Neuronal stem cell (in vitro differentiated cells): ENCODE measurements at places on chromosomes 6 and 20.

DNA sequence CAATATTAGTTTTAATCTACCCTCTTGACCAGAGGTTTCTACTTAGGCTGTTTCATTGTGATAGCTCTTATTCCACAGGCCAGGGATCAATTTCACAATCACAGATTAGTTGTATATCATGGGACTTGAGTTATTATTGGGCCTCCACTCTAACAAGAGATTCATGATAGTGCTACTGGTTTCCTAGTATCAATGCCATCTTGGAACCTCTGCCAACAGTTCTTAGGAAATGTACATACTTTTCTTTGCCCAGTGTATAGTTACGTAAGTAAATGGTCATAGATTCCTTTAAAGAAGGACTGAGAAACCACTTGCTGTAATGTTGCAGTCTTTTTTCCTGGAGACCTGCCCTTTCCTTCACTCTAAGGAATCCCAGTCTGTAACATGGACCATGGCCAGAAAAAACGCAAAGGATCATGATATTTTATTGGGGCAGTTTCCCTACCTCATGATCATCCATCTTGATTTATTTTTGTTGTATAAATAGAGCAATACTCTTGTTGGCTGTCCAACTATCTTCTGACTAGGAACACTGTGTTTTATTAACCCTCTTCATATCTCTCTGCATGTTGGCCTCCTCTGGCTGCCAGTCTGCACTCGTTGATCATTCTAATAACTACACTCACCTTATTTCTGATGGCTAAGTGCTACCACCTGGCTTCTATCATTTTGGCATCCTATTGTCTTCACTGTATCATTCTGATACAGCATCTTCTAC is 38.0 kb upstream of the VGLL2 start:
- DNase-seq = no peak

DNA sequence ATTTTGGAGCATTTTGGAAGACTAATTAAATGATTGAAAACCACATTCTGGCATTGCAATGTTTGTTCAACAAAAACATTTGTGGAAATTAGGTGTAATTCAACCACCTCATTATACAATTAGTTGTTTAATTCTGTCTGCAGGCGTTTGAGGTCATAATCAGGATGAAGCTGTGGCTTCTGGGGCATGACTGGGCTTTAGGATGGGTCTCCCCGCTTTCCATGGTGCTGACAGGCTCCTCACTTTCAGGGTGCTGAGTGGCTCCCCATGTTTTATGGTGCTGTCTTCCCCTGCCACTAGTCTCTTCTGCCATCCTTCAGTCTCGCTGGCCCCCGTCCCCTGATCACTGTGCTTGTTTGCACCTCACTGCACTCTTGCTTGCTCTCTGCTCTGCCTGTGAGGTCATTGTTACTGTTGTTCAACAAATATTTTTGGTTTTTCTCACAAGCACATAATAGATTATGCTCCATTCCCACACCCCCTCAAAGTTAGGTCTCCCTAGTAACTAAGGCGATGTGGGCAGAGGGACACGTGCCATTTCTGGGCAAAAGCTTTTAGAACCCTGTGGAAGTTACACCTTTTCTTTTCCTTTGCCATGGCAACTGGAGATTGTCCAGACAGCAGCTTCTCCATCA is 25.4 kb upstream of the ZNF831 start:
- no peak for DNase-seq

GRCh38 chr6:42269553-42269952 is 51.9 kb upstream of the MRPS10 start:
- DNase-seq = no peak

DNA sequence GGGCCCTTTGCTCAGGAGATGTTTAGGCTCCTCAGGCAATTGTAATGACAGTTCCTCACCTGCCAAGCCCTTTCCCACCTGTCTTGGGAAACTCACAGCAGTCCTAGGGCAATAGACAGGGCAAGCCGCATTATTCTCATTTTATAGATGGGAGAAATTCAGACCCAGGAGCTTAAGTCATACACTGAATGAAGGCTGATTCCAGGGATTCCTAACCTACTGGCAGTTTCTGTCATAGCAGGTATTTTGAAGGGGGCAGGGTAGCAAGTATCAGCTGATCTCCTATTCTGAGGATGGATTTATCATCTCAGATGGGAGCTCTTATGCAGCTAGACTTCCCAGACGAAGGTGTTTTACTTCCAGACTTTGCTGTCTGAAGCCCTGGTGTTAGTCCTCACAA is 61.4 kb upstream of the MYL9 start:
- no peak for DNase-seq

- peak; percentile 98 for DNase-seq
These were observed 2.1 kb downstream of the SOX12 start for GRCh38 chr20:327186-328026.

- peak; percentile 20 for DNase-seq
These were observed 73.6 kb upstream of the ADTRP start for GRCh38 chr6:11852061-11852651.

DNA sequence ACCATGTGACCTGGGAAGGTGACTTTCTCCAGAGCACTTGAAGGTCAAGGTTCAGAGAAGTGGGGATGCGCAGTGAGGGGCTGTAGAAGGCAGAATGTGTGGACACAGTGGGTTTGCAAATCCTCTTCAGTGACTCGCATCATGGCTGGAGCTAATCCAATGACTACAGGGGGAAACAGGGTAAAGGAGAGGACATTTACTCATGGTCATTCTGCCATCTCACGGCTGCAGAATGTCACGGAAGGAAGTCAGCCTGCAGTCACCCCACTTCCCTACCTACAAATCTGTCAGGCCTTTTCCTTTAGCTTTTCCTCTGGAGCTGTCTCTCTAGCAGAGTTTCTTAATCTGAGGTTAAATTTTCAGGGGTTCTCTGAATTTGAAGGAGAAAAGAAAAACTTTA is 337.6 kb downstream of the CDC5L start:
- DNase-seq = no peak

- DNase-seq = no peak
These were observed 296.3 kb downstream of the PREX1 start for GRCh38 chr20:48531505-48531904.

DNA sequence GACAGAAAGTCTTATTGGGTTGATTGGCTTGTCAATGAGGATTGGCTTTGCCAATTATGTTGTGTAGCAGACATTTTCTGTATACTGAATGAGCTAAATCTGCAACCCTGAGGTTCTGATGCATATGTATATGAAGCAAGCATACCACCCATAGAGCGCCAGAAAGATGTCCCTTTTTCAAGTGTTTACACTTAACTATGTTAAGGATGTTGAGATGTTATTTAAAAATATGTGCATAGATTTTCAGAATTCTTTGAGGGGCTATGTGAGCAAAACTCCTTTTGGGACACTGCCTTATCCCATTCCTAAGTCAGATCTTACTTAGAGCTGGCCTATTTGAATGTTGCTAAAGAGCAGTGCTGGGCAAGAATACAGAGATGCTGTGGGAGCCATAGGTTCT is 1.9 kb downstream of the AIG1 start:
- DNase-seq = no peak

DNA sequence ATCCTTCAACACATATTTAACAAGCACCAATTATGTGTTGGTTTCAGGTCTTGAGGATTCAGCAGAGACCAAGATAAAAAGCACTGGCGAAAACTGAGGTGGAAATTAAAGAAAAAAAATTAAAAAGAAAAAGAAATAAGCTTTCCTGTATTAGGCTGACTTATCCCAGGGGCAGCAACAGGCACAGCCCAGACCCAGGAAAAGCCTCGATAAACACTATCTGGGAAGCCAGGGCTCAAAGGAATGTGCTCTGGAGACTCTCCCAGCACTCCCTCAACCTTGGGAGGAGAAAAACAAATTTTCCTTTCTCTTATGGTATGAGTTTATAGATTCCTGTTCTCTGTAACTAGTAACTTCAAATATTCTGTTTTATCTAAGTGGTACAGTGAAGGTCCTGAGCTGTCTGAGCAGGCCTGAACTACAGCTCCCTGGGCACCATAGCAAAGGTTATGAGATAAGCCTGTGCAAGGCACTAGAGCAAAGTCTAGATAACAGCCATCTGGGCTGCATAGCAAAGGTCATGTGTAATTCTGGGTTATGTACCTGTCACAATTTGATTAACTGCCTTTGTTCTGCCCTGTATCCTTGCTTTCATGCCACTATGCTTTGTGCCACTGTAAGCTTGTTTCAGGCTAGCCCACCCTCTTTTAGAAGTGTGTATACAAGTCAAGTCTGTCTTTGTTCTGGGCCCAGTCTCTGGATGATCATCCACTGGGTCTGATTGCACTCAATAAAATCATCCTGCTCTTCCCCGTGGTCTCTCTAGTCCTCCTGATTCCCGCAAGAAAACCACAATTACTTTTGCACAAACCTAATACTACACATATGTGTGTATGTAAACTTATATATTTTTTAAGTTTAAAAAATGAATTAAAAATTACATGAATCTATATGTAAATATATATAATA is 54.0 kb downstream of the IL22RA2 start:
- DNase-seq = no peak

DNA sequence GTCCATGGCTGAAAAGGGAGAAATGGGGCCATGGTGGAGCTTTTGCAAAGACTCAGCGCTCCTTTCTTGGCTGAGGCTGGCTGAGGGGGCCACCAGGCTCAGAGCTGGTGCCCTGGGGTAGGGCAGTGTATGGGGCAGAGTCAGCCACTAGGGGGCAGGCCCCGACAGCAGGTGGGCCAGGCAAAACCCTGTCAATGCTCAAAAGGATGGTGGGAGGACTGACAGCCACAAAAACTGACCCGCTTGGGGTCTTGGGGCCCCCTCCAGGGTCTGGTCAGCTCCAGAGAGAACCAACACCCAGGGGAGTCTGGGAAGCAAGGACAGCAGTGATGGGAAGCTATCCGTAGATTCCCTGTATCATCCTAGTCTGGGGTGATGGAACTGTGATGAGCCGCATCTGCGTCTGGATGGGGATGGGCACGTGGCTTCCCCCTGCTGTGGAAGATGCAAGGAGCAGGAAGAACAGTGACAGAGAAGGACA is 306.9 kb downstream of the DHX35 start:
- DNase-seq = peak; percentile 57

DNA sequence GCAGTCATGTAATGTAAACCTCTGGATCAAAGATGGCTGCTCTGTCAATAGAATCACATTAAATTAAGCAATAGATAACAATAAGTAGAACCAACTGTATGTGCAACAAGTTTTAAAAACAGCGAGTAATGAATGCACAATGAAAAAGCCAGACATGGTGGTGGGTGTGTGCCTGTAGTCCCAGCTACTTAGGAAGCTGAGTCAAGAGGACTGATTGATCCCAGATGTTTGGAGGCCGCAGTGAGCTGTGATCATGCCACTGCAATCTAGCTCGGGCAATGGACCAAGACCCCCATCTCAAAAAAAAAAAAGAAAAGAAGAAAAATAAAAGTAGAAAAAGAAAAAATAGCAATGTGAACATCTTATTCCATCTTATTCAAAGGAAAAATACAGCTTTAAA is 558.7 kb upstream of the MMS22L start:
- no peak for DNase-seq
